Stromal cell of bone marrow (primary cell): ENCODE measurements at places on chromosomes 1 and 21.

DNA sequence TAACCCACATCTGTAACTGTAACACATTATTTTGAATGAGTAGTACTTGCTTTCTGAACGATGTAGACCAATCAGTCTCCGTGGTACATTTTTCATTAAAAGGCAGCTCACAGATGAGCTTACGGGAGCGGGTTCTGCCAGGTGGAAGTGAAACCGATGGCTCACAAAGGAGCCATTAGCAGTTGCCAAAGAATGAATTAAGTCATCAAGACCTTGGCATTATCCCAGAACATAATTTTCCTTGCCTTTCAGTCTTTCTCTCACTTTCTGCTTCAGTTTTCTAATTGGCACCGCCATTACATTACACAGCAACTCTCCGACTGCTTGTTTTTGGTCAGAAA, 33.5 kb upstream of the UTS2 start:
- DNase-seq: no peak

DNA sequence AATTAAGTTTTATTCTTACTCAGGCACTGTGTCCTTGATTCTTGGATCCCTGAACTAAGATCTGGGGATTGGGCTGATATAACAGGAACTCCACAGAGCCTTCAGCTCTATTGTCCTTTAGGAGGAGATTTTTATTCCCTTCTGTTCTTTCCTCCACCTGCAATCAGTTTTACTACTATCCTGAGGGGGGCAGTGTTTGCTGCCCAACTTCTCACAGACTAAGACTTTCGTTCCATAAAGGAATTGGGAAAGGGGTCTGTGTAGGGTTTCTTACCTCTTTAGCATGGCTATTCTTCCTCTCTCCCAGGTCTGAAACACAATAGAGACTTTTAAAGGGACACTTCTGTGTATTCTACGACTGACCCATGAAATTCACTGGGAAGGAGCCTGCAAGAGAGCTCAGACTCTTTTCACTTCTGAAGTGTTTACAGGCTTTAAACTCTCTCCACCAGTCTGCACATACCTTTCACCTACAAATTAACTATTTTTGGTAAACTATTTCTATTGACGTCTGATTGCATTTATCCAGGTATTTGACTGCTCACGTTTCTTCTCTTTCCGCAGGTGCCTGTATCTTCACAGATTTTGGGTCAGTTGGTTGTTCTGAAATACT, 103.3 kb upstream of the DEPDC1 start:
- DNase-seq: no peak

- peak; percentile 33 for DNase-seq
Observed at GRCh38 chr1:105608713-105609112, 1447.8 kb upstream of the PRMT6 start.

- no peak for DNase-seq
Observed at GRCh38 chr1:40742363-40743061, 41.1 kb upstream of the KCNQ4 start.

GRCh38 chr21:46443910-46444309, 14.8 kb upstream of the DIP2A start:
- DNase-seq: no peak
